ENCODE measurements at places on chromosomes 12 and 14.

- no peak for DNase-seq
Measured at GRCh38 chr14:102255401-102256190, 49.4 kb downstream of the MOK start.

DNA sequence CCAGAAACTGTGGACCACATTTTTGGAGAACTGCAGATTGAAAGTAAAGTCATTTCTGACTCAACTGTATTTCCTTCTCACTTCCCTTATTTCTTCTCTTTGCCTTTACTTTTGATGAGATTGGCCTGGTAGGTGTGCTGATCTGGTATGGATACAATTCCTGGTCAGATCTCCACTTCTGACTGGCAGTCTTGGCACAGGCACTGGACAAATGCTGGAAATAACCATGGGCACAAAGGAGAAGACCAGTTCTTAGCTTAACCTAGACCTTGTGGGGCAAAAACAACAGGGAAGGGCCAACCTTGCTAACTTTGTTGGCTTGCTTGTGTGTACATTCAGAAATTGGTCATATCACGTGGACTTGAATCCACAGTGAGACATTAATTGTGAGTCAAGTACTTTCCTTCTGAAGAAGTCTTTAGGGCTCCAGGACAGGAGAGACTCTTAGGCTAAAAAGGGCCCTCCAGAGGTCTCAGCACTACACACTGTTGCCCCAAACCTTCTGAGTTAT, 75.0 kb downstream of the DIP2B start:
- no peak for DNase-seq

GRCh38 chr14:67528276-67528675, 4.8 kb upstream of the PLEKHH1 start:
- no peak for DNase-seq

- DNase-seq, result no peak
Measured at GRCh38 chr12:105433804-105434203, 103.3 kb downstream of the C12orf75 start.

- no peak for DNase-seq
Measured at GRCh38 chr14:104734991-104735779, 11.2 kb downstream of the ADSS1 start.

DNA sequence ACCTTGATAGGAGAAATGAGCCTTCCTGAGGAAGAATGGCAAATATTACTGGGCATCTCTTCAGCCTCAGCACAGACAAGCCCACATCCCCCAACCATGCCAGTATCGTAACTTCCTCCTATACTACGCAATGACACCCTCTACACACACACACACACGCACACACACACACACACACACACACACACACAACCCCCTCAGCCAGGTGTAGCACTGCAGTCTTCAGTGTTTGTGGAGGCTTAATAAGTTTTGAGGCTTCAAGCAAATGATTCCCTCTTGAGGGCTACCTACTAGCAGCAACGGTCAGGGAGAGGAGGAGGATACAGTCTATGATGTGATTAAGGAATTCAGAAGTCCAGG, 1.6 kb downstream of the DGKA start:
- no peak for DNase-seq
